ENCODE measurements at places on chromosomes 6 and 20.

DNA sequence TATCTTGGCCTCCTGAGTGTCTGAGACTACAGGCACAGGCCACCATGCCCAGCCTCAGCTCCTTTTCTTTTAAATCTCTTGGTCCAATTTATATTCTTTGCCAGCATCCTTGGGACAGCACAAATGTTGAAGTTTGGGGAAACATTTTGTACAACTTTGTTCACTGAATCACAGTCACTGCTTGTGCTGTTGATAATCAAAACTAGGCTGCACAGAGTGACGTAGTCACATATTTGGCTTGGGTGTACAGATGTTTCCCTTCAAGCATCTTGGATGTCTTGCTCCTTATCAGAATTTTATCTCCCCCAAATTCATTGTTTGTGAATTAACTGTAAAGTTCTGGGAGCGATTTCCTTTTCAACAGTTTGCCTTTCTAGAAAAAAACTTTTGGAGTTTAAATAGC is 17.9 kb downstream of the CARMIL1 start:
- DNase-seq = no peak

- no peak for DNase-seq
Measured at GRCh38 chr6:100449239-100449691, 15.5 kb downstream of the SIM1 start.

DNA sequence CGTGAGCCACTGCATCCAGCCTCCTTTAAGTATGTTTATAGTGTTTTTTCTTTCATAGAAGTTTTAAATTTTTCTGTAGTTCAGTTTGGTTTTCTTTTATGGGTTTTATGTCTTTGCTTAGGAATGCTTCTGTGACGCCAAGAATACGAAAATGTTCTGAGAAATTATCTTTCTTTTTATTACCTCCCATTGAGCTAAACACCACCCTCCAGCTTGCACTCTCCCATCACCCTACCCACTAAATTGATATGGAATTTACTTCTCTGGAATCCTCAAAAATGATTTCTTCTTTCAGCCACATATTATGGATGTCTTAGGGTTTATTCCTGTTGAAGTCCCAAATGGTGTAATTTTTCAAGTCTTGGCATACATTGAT is 38.1 kb downstream of the JARID2 start:
- no peak for DNase-seq

GRCh38 chr6:113909224-113909856 is 52.2 kb downstream of the MARCKS start:
- no peak for DNase-seq

DNA sequence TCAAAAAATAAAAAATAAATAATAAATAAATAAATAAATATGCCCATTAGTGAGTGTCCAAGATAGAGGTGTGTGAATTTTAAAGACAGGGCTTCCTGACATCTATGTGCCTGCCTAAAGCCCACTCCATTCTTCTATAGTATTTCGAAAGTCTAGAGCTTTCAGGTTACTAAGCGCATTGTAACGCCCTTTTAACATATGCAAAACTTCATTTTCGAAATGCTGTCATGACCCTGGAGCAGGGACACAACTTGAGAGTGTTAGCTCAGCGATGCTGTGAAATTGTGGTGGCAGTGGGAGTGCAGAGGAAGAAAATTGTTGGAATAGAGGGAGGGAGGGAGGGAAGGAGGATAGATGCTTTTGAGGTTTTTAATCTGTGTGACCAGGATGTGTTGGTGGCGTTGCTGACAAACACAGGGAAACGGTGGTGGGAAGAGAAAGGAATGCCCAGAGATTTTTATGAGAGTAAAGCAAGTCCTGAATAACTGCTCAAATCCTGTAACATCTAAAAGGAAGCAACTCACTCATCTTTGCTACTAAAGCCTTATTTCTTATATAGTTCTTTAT is 169.3 kb downstream of the ARID1B start:
- no peak for DNase-seq

- DNase-seq = no peak
Measured at GRCh38 chr6:81895511-81896185, 143.2 kb upstream of the TENT5A start.

GRCh38 chr20:18837718-18838117 is 24.1 kb downstream of the SCP2D1 start:
- no peak for DNase-seq

GRCh38 chr20:63363981-63364561 is 2.9 kb upstream of the CHRNA4 start:
- no peak for DNase-seq

- DNase-seq = no peak
Measured at GRCh38 chr6:2976571-2977085, 5.3 kb upstream of the SERPINB6 start.

DNA sequence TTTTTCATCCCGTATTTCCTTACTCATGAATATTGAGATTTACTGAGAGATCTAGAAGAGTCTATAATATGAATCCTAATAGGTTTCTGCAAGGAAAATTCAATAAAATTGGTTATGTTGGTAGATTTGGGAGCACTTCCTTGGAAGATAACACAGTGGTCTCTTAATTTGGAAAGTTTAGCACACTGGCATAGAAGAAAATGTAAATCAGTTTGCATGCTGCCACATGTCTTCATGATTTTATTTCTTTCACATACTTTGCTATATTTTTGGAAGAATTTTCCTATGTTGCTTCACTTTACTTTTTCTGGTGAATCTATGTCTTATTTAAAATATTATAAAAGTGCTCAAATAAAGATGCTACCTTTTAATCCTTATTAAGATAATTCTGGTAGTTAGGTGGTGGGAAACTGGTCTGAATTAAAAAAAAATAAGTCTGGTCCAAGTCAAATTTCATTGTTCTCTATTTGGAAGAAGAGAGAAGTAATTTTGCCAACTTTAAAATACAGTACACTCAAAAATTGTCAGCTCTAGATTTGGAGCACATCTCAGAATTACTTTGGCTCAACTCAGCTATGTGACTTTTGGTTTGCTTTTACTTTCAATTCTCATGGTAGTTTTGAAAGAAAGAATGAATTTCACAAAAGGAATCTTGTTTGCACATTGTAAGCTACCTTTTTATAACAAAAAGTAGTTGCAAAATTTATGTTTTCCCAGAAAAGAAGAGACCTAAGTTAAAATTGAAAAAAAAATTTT is 197.3 kb downstream of the CENPW start:
- no peak for DNase-seq

- no peak for DNase-seq
Measured at GRCh38 chr6:161584051-161584450, 310.2 kb upstream of the AGPAT4 start.

- DNase-seq = no peak
Measured at GRCh38 chr6:156994215-156995076, 217.3 kb downstream of the ARID1B start.

- peak; percentile 47 for DNase-seq
Measured at GRCh38 chr6:34484899-34485298, 19.0 kb downstream of the PACSIN1 start.

DNA sequence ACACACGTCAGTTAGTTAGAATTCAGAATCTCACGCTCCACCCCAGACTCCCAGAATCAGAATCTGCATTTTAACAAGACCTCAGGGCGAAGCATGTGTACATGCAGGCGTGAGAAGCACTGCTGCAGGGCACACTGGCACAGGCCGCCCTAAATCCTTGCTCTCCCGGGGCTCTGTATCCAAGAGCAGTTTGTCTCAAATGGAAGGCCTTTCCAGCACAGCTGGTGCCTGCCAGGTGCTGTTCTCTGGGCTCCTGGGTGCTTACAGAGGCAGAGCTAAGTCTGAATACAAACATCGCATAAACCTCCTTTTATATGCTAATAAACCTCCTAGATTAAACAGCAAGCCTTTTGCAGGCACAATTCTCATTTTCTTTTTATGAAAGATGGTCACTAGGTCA is 119.1 kb upstream of the CD93 start:
- no peak for DNase-seq

DNA sequence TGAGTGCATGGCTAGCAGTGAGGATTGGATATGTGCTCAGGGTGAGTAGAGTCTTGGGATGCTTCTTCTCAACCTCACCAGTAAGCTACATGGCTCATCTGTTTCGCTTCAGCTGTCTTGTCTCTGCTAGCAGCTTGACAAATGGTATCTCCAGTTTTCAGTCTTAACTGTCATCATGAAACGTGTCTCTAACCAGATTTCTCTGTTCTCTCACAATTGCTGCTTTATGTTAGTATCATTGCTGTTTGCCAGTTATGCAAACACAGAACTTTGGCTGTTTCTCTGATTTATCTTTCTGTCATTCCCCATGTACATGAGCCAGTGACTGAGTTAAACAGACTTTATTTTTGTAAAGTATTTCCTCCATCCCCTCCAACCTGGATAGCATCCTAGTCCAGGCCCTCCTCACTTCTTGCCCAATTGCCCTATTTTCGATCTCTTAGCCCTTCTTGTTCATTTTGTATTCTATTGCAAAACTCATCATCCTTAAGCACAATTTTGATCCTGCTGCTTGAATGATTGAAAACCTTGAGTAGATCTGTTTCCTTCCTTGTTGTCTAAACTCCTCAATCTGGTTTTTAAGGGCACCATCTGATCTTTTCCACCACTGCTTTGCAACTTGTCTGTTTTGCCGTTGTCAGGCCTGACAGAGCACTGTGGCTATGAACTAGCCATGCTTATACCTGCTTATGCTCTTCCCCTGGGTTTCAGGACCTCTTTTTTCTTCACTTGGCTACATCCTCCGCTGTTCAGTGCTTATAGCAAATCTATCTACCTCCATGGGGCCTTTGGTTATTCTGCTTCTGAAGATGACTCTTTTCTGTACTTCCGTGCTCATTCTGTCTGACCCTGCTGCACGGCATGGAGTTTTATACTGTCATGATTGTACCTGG is 37.7 kb upstream of the ADIG start:
- DNase-seq = no peak
